Foreskin melanocyte (primary cell): ENCODE measurements at places on chromosomes 5 and 9.

- DNase-seq = peak; percentile 46
Observed at GRCh38 chr9:36597412-36598178, 24.9 kb downstream of the MELK start.

GRCh38 chr9:86282979-86283535, 719 bp upstream of the ISCA1 start:
- peak; percentile 86 for DNase-seq

DNA sequence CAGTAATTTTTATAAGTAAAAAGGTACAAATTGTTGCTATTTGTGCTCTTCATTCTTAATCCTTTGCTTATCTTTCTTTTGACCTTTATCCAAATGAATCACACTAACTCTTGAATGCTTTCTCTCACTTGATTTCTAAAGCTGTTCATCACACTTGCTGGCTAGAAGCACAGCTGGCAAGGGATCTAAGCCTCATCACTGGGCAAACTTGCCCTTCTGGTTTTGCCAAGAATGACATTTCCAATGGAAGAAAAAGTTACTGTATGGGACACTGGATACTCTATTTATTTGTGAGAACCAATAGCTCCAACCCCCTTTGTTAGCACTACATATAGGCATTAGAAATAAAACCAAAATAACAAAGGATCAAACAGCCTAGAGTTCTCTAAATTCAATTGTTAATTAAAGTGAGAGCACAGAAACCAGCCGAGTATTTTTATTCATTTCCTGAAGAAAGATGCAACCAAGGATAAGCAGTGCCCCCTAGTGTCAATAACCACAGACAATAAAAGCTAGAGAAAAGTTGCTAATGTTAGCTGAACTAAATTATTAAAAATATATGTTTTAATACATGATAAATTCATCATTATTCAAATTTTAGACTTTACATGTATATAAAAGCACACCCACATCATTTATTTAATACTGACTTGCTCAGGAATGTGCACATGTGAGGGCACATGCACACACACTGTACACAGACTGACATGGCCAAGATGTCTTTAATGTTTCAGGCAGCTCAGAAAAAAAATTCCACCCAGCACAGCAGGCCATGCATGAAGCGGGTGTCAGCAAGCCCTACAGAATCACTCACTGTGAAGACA, 59.8 kb upstream of the POU5F2 start:
- peak; percentile 58 for DNase-seq

GRCh38 chr9:86072394-86072877, 26.9 kb downstream of the GOLM1 start:
- DNase-seq = no peak

DNA sequence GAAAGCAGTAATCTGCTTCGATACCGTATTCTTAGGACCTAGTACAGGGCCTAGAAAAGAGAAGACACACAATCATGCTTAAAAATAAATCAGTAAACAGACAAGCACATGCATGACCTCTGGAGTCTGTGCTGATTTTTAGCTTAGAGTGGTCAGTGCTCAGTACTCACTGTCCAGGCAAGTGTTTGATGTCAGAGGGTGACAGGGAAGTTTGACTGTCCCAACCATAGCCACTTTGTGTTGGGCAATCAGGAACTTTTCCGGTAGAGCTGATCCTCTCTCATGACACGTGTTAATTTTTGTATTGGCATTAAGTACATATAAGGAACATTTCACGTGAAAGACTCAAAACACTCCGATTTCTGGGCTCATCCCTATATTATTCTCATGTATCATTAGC, 464.7 kb upstream of the KLF4 start:
- DNase-seq = no peak

DNA sequence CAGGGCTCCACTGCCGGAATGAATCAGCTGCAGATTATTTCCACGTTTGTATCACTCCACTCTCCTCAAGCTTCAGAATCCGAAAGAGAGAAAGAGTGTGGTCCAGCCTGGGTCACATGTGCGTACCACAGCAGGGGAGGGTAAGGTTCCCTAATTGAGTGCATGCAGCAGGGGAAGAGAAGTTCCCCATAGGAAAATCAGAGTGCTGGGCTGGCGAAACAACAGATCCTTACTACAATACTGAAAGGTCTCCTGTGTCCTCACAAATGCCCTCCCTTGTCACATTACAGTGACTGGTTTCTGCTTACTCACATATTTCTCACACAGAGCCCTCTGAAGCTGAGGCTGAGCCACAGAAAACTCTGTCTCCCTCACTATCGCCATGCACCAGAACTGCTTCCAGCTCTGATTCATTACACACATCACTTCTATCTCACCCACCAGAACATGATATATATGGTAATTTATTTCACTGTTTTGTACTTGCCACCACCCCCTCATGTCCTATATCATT, 532.2 kb upstream of the TUSC1 start:
- DNase-seq = no peak

DNA sequence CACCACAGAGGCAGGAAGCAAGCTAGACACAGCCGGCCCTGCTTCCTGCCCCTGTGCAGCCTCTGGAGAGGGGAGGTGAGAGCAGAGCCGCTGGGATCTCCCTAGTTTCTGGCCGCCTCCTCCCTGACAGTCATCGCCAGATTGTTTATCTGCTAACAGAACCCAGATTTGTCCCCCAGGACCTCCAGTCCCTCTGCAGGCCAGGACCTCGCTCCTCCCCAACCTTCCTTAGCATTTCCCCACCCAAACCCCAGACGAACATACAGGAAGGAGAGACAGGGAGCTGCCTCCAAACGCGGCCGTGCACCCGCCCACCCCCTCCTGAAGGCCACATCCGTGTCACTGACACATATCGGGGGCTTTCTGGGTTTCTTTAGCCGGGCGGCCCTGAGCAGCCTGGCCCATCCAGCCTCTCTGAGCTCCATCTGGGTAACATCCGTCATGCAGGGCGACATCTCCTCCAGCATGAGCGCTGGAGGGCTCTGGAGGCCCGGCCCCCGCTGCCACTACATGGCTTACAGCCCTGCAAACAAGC, 47.5 kb downstream of the DBH start:
- no peak for DNase-seq

GRCh38 chr9:20989923-20990341, 41.5 kb downstream of the HACD4 start:
- DNase-seq = no peak

- DNase-seq = peak; percentile 70
Observed at GRCh38 chr5:127875235-127876021, 172.2 kb downstream of the CCDC192 start.

GRCh38 chr5:60842871-60843385, 1.1 kb downstream of the ELOVL7 start:
- DNase-seq = no peak

GRCh38 chr5:44390351-44390750, 1.1 kb upstream of the FGF10 start:
- DNase-seq = no peak

GRCh38 chr9:124510650-124511425, 3.6 kb upstream of the NR5A1 start:
- no peak for DNase-seq

- no peak for DNase-seq
Observed at GRCh38 chr9:89502038-89502601, 4.2 kb upstream of the SEMA4D start.

- no peak for DNase-seq
Observed at GRCh38 chr9:3608011-3608410, 82.2 kb upstream of the RFX3 start.

GRCh38 chr5:124849774-124850173, 103.3 kb upstream of the ZNF608 start:
- DNase-seq = no peak

- no peak for DNase-seq
Observed at GRCh38 chr5:147901599-147902039, 4.7 kb downstream of the C5orf46 start.

- DNase-seq = no peak
Observed at GRCh38 chr5:77936365-77936693, 160.2 kb upstream of the TBCA start.

DNA sequence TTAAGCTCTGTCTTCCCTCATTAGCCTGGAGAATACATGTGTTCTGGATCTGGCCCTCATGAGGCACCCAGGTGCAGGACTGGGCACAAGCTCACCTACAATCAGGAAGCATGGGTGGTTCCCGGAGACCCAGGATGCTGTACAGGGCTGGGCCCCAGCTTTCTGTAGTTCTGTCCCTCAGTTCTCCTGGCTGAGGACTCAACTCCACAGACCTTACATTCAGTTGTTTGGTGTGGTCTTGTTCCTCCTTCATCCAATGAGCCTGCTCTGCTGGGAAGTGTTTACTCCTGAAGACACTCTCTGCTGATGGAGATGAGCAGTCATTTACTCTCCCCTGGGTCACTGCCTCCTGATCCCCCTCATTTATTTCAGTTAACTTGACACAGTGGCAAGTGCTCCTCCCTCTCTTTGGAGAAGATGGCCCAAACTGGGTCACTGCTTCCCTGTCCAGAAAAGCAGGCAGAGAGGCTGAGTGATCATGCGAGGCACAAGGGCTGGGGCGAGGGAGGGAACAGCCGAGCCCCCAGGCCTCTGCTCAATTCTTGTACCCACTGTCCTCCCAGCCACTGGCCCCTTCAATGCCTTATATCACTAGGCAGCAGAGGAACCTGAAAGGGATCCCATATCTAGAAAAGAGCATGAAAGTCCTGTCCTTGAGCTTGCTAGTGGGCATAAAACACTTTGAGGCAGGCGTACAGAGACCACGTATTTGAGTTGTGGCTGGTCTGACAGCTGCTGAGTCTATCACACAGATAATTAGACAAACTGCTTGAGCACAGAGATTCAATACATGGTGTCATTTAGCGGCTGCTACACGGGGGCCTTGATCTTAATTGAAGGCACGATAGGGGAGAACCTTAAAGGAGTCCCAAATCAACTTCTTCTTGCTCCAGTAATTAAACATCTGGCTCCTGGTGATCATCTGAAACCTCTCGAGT, 221.7 kb downstream of the FSTL4 start:
- DNase-seq = no peak

- no peak for DNase-seq
Observed at GRCh38 chr5:113178073-113178779, 201.6 kb downstream of the DCP2 start.

- DNase-seq = no peak
Observed at GRCh38 chr9:68780720-68781119, 75.7 kb downstream of the PIP5K1B start.

- DNase-seq = no peak
Observed at GRCh38 chr5:156096259-156096658, 230.7 kb upstream of the SGCD start.

GRCh38 chr5:108639366-108639765, 108.3 kb upstream of the FER start:
- DNase-seq = no peak

GRCh38 chr5:74850030-74850429, 16.2 kb downstream of the FAM169A start:
- no peak for DNase-seq

DNA sequence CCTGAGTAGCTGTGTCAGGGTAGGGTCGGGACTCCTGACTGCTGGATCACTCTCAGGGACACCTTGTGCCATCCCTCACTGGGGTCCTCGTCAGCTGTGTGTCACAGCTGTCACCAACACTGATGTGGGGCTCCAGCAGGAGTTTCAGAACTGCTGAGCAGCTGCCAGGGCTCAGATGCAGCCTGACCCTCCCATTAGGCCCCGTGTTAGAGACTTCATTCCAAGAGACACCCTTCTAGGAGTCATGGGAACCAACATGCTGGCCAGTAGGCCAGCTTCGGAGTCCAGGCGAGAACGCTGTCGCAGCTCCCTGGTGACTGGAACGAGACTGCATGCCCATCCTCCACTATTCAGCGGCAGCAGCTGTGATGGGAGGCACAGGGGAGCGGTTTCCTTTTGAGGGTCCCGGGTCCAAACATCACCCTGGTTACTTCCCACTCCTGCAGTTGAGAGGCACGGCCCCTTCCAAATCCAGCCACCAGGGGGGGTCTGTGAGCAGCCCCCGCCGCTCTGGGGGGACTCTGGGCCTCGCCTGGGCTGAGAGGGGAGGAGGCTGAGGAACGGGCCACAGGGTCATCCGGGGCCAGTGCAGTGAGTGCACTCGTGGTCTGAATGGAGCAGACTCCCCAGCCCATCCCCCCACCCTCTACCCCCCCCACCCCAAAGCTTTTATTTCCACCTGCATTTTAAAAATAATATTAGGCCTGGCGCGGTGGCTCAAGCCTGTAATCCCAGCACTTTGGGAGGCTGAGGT, 12.6 kb upstream of the TCF7 start:
- peak; percentile 11 for DNase-seq

GRCh38 chr5:10863763-10864383, 102.8 kb upstream of the DAP start:
- DNase-seq = no peak

- DNase-seq = no peak
Observed at GRCh38 chr5:150081541-150082283, 4.6 kb downstream of the CSF1R start.

DNA sequence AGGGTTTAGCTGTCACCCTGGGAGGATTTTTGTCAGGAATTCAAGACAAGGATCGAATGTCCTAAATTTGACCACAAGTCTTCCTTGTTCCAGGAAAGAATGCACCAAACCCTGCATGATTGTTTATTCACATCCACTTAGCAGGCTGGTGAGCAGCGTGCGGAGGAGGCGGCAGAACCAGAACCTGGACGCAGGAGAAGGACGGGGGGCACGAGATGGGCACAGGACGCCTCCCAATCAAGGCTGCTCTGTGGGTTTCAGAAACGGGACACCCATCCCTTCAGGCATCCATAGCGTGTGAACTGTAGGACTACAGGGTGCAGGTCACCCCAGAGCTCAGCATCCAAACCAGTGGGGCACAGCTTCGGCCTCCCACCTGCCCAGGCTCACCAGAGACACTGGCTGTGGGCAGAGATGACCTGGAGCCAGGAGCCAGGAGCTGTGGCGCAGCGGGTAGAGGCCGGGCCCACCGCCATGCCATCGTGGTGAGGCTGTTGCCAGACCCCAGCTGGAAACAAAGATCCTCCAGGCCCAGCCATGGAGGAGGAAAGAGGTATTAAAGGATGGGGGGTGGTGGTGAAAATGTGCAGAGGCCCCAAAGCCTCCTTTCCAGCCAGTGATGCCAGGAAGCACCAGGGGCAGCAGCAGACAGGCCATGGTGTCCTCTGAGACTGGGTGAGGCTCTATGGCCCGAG, 32.3 kb upstream of the ADAMTS2 start:
- DNase-seq = no peak

- no peak for DNase-seq
Observed at GRCh38 chr5:145937432-145938250, 1.3 kb downstream of the SH3RF2 start.

DNA sequence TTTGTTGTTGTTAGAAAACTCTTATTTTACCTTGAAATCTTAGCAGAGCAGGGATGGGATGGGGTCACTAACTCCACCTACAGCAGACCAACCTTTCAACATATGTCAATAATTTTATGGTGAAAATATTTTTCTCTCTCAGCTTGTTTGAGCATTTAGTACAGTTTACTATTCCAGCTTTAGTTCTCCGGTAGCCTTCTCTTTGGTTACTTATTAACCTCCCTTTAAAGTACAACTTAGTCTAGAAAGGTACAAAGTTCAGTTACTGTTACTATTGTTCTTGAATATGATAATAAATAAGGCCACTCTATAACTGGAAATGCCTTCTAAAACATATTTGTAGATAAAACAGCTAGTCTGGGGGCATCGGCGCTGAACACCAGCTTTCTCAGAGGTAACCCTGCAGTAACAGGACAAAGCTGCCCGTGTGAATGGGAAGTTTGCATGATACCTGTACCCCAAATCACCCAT, 233.3 kb downstream of the PCSK1 start:
- no peak for DNase-seq

- no peak for DNase-seq
Observed at GRCh38 chr5:95983080-95983479, 21.4 kb upstream of the ELL2 start.

- DNase-seq = no peak
Observed at GRCh38 chr5:158200619-158201018, 341.7 kb upstream of the CLINT1 start.
